ENCODE measurements at places on chromosomes 7 and 10.
A peak's percentile ranks its signal among the peaks of the same experiment; 100 is the strongest.

DNA sequence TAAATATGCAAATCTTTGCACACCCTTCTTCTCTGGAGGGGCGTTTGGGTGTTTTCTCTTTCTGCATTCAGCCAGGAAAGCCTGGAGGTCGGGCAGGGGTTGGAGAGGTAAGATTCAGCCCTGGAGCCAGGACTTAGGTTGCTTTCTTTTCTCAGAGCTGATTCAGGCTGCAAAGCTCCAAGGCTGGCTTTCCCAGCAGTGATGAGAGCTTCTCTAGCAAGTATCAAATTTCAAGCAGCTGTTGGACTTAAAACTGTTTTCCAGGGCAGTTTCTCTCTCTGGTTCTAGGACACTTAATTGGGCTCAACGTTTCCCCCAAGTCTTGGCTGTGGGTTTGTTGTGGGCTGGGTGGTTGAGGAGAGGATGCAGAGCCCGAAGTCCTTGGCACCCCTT is 608 bp downstream of the AKR1B10 start:
- no peak for DNase-seq

GRCh38 chr7:13476881-13477444 is 512.5 kb downstream of the ETV1 start:
- no peak for DNase-seq

GRCh38 chr10:111137007-111137406 is 60.2 kb downstream of the ADRA2A start:
- DNase-seq: peak; percentile 61

GRCh38 chr10:49010295-49010694 is 70.7 kb upstream of the LRRC18 start:
- no peak for DNase-seq

DNA sequence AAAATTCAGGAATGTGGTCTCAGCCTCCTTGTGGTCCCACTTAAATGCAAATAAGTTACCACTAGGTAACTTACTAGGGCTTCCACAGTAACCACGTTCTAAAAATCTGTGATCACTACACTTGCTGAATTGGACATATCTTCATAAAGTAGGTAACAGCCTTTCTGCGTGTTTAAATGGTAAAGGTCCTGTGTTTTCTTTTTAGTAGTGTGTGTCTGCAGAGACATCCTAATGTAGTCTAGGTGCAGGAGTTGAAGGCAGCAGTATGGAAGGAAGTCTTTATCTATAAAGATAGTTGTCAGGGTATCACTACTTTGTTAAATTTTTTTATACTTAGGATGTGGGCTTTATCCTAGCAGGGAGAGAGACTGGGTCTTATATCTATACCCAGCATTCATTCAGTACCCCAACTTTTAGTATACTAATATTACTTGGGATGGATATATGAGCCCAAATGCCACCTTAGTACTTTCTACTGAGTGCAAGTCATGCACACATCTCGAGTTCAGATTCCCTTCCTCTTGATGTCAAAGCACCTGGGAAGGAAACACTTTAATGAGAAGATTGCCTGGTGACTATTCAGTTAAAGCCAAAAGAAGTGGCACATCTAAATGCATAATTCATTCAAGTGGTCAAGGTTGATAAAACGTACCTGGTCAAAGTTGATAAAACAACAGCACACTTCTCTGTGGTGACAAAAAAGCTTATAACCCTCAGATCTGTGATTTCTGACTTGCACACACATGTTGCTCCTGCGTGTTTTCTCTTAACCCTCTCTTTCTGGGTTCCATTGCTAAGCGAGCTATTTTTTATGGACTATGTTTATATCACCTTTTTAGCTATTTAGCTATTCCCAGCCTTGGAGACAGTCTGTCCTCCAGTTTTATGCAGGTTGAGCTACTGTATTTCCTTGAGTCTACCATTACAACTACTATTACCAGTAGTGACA is 281.1 kb upstream of the DKK1 start:
- no peak for DNase-seq

DNA sequence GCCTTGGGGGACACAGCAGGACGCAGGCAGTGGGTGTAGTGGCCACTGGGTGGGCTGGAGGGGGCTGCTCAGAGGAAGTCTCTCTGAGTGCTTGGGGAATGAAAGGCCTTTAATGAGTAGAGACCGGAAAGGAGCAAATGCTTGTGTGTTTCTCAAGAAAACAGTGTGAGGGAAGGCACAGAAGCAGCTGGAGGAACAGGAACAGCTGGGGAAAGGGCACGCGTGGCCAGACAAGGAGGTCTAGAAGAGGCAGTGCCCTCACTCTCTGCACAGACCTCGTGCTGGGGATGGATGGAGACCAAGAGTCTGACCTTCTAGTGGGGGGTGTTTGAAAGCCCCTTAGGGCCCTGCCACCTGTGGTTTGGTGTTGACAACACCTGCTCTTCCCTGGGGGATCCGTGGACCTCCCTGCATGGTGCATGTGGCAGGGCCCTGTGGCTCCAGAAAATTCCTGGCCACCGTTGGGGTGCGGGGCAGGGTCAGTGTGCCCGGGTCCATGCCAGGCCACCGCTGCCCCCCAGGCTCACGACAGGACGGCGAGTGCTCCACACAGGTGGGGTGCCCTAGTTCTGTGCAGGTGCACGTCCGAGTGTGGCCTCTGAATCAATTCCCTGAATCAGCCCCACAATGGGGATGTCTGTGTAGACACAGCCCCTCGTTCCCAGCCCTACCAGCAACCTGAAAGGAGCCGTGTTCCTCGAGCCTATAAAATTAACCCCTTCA is 25.9 kb upstream of the FAM20C start:
- no peak for DNase-seq

DNA sequence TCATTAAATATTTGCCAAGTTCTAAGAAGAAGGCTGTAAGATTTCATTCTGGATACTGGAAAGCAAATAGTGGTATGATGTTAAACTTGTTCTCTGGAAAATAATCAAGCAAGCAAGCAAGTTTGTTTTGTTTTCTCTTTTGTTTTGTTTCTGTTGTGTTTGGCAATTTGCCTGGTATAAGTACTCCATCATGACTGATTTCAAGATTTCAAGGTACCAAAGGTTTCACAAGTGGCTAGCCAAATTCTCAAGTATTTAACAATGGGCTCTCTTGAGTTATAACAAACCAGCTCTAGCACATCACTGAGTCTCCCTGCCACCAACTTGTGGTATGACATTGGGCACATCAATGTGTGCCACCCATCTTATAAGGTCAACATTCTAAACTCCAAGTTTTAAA is 151.7 kb upstream of the IGFBP3 start:
- no peak for DNase-seq

DNA sequence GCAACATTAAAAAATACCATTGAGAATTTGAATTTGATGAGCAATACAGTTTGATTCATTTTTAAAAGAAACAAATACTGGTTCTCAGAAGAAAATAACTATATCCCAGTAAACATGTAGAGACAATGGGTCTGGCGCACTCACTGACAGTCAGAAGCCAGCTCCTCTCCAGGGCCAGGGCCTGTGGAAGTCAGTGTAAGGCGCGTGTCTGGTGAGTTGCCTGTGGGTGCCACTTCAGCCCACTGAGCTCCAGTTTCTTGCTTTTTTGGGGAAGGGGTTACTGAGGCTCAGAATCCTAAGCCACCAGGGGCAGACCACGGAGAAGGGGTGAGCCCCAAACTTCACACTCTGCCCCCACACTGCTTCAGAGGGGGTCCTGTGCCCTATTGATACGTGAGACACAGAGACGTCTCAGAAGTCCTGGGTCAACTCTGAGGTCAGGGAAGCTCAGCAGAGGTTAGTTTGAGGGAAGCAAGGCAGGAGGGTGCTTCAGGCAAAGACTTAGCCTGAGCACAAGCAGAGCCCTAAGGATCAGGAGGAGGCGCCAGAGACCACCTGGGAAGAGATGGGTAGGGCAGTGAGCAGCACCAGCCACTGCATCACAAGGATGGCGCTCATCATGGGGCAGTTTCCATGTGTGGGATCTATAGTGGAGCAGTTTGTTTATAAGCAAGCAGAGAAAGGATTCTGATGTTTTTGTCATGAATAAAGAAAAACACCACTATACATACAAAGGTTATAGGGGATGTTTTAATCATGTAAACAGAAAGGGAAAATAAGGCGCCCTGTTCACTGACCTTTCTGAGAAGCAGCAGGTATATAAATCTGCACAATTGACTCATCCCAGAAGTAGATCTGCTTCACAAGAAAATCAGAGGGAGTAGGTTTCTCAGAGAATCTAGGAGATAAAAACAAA is 95.7 kb downstream of the PKD1L1 start:
- no peak for DNase-seq

DNA sequence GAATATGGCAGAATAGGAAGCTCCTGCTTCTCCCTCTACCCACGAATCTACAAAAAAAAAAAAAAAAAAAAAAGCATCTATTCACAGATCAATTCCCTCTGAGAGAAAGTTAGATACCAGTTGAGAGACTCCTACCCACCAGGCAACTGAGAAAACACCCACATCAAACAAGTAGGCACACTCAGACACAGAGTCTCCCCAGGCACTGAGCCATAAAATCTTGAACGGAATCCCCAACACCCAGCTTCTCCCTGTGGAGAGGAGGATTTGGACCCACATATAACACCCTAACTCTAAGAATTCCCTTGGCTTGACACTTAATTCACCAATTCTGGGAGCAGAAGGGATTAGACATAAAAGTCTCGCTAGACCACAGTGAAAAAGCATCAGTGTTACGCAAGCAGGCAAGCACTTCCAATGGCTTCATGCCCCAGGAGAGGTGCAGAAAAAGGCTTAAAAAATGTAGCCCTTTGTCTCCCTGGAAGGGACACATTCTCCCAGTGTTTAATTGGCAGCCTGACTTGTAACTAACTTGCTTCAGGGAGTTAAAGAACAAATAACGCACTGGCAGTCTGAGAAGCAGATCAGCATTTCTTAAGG is 192.2 kb downstream of the ELAPOR2 start:
- no peak for DNase-seq

DNA sequence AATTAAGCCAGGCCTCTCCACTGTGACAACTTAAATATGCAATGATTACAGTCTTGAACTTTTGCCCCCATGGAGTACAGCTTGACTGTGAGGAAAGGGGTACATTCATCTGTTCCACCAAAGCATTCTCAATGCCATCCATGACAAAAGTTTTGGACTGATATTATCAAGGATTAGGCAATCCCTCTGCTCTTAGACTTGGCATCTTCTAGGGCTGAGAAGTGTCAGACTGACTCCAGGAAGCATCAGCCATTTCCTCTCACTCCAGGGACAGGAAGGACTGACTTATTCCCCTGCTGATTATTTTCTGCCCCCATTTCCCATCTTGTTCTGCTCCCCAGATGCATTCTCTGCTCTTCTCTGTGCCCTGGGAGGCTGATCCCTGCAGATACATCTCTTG is 69.7 kb downstream of the ZNF365 start:
- DNase-seq: no peak

- DNase-seq: no peak
Observed at GRCh38 chr10:37619336-37619735, 238.1 kb downstream of the ZNF248 start.

- DNase-seq: no peak
Observed at GRCh38 chr7:137962491-137962874, 39.4 kb downstream of the CREB3L2 start.

DNA sequence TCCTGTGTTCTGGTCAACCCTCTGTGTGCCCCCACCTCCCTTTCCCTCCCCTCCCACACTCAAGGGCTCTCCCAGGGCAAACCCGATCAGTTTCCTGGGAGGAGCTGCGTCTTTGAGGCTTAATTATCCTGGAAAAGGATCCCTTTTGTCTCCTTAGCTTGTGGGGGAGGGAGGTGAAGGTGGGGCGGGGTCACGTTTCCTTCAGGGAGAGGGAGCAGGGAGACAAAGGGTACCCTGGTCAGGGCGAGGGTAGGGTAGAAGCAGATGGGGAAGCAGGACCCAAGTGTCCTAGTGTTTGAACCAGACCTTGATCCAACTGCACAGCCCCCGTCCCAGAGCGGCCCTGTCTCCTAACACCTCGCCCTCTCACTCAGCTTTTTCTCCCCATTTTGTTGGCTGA is 90.1 kb downstream of the HIF1AN start:
- no peak for DNase-seq

GRCh38 chr10:5499493-5500140 is at the start of gene CALML5:
TSS of gene CALML5 (minus strand) at chr10:5499570. CDS start at chr10:5499438, 132 bp downstream.
- no peak for DNase-seq

DNA sequence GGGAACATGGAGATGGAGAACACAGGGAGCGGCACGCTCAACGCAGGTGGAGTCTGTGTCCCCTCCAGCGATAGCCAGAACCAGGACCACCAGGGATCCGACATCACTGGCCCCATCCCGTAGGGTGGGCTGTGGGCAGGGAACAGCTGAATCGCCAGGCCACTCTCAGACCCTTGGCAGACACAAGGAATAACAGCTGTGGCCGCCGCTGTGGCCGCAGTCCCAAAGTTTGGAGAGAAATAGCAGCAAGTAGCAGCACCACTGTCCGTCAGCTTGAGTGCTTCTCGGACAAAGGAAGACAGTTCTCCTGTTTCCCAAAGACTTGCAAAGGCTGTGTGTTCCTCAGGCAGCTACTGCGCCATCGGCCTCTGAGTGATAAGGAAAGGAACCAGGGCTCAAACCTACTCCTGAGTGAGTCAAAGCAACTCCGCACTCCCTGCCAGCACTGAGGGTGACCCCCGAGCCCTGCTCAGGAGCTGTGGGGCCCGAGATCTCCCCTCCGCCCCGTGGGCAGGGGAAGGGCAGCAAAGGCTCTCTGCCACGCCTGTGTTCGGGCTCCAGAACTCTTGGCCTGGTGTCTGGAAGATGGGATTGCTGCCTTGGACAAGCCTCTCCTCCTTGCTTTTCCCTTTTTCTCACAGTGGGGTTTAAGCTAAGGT is 82.3 kb upstream of the FAM20C start:
- DNase-seq: no peak

DNA sequence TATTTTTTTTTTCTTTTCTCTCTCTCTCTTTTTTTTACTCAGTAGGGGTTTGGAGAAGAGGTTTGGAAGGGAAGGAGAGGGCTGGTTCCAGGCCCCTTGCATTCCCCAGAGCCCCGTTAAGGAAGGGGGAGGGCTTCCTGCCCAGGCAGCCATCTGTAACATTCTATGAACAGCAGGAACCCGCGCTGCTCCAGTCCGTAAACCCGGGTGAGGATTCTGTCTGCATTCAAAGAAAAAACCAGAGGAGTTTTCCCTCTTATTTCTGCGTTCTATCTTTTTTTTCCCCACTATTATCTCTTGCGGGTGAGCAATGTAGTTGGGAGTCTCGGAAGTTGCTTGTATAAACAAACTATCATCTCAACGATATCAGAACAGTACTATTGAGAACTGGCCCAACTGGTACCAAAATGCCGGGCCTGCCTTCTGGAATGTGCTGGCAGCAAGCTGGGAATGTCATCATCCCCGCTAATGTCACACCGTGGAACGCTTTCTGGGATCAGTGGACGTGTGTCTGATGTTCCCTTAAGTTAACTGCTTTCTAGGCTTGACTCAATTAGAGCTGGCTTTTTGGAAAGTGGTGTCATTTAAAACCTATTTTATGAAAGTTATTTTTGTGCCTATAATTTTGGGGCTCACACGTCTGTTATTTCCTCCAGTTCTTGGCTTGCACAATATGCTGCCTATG is 153.1 kb upstream of the MEOX2 start:
- DNase-seq: no peak

GRCh38 chr7:33870120-33870519 is 35.2 kb upstream of the BMPER start:
- DNase-seq: no peak

GRCh38 chr10:51020200-51020599 is 54.1 kb upstream of the PRKG1 start:
- no peak for DNase-seq
